NK-92 treated with Interleukin-12 subunit alpha and Interleukin-12 subunit beta, amount 100 ng/mL, for 24 hours (cell line): ENCODE measurements at places on chromosomes 3 and 15.

GRCh38 chr3:37833302-37834186 lies 28.1 kb upstream of the CTDSPL start:
- no peak for DNase-seq

DNA sequence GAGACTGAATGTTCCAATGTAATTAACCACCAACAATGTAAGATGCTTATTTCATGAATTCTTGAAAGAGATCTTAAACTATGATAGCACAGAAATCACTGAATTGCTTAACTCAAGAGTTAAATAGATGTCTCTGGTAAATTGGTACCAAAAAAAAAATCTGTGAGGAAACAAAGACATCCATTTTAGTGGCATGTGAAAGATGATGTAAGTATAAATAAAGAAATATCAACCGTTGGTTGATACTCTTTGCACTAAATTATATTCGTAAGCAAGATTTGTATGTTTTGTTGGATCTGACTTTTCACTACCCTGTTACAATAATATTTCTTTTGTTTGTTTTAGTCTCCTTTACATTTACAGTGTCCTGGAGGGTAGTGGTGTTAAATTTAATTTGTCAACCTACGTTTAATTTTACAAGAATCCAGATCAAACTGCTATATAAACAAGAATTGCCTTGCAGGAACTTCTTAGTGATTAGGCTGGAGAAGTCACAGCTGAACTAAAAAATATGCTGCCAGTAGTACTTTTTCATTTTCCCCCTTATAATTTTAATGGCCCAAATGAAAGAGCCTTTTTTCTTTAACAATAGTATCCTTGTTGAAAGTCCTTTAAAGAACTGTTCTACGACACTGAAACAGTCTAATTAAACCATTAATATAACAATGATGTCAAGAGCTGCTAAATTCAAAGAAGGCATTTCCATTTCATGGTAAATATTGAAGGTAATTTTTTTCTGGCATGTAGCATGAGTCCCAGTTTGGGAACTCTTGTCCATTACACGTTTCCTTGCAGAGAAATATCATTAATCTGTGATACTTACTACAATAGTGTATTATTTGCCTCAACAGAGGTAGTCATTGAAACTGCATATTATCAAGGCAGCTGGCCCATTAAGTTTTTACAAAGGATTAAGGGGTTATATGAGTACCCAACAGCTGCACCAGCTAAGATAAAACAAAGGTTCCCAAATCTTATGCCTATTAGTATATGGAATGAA lies 109.6 kb upstream of the PHLDB2 start:
- no peak for DNase-seq

DNA sequence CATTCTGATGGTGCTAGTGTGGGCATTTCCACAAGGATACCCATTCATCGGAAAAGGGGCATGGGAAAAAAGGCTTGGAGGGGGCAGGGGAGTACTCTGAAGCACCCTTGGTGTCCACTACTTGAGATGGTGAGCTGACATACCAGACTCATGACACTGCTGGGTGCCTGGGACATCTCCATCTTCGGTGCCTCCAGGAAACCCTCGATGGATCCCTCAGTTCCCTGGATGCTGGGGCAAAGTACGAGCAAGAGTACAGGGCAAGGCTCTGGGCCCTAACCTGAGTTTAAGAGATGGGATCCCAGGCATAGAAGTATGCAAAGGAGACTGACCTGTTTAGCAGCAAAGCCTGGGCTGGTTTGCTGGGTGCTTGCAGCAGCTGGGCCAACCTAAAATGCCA lies 5.2 kb upstream of the IP6K1 start:
- DNase-seq = no peak

GRCh38 chr15:76840830-76841460 lies 64.2 kb downstream of the SCAPER start:
- no peak for DNase-seq

- DNase-seq = no peak
Measured at GRCh38 chr15:32723171-32723948, 5.6 kb downstream of the GREM1 start.

GRCh38 chr15:36826948-36827347 lies 247.5 kb downstream of the CDIN1 start:
- DNase-seq = no peak

DNA sequence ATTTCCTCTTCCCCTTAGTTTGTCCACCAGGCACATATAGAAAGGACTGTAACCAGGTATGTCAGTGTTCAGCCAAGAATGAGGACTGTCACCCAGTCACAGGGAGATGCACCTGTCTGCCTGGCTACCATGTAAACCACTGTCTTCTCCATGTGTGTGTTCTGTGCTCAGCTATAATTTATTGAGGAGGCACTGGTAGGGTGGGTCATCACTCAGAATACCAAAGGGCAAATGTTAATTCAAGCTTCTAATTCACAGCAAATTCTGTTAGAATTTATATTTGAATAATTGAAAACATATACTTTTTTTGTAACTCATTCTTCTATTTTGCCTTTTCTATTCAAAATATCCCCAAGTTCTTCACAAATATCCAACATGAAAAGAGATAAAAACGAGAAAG lies 780.4 kb downstream of the MECOM start:
- DNase-seq = no peak

GRCh38 chr3:190644035-190644434 lies 130.2 kb downstream of the IL1RAP start:
- no peak for DNase-seq

DNA sequence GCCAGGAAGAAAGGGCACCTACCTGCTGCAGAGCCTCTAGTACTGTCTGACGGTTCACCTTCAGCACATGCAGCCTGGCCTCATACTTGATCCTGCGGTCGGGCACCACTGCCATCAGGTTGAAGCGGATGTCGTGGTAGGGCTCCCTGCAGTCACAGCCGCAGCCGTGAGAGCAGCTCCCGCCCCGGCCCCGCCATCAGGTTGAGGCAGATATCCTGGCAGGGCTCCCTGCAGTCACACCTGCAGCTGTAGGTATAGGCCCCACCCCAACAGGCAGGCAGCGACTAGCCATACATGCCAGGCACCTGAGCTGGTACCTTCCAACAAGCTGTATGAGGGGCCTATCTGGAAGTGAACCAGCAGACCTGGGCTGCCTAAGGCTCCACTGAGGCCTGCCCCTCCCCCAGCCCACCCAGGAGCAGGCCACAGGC lies 38.7 kb downstream of the SEMA3G start:
- DNase-seq = no peak

GRCh38 chr15:98195796-98196195 lies 235.3 kb downstream of the ARRDC4 start:
- no peak for DNase-seq

- DNase-seq = no peak
Measured at GRCh38 chr3:14483286-14483685, 56.9 kb downstream of the GRIP2 start.

DNA sequence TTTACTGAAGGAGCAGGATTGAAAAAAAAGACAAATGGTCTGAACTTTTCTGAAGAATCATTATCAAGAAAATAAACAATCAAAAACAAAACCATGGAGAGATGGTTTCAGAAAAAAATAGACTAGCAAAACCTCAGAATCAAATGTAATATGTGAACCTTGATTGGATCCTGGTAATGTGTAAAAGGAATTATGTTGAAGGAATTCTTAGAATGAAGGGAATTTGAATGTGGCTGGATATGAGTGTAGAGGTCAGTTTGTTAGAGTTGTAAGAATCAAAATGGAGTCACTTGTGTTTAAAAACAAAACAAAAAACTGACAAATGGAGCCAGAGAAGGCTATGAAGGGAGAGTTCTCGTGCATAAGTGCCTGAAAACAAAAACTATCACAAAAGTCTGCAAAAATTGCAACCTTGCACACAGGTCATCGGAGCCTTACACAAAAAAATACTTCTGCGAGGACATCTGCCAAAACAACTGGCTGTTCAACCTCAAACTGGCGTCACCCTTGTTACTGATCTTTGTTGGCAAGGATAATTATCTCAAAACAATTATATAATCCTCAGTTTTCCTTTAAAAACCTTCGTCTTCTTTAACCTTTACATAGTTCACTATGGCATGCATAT lies 19.1 kb upstream of the ATP13A3 start:
- DNase-seq = no peak

GRCh38 chr3:100395679-100396431 lies 5.0 kb downstream of the TOMM70 start:
- DNase-seq = no peak

DNA sequence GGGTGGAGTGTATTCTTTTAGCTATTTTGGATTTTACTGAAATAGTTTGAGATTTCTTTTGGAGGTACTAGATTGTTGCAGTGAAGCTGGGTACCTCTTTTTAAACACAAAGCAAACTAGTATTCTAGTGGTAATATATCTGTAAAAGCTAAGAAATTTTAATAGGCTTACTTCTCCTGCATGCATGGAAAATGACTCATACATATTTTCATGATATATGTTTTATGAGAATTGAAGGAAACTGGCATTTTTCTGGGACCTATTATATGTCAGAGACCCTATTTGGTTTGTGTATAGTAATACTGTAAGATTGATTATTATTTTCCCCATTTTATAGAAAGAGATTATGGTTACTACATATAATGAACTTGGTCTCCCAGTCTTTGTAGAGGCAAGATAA lies 851.0 kb downstream of the DIPK2A start:
- no peak for DNase-seq

DNA sequence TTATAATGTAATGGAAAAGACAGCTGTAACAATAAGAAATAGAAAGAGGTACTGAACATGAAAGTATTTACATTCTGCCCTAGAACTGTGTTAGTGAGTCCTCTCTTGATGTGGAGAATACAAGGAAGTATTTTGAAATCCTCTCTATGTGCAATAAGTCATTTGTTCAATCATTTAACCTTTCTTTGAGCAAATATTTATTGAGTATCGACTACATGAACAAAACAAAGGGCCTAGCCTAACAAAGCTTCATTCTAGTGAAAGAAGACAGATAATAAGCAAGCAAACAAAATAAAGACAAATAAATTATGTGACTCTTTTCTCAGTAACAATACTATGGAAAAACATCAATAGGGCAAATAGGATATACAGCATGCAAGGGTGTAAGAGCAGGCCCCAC lies 354.9 kb upstream of the ATP11B start:
- no peak for DNase-seq

GRCh38 chr3:90034038-90034437 lies 926.6 kb downstream of the EPHA3 start:
- no peak for DNase-seq

DNA sequence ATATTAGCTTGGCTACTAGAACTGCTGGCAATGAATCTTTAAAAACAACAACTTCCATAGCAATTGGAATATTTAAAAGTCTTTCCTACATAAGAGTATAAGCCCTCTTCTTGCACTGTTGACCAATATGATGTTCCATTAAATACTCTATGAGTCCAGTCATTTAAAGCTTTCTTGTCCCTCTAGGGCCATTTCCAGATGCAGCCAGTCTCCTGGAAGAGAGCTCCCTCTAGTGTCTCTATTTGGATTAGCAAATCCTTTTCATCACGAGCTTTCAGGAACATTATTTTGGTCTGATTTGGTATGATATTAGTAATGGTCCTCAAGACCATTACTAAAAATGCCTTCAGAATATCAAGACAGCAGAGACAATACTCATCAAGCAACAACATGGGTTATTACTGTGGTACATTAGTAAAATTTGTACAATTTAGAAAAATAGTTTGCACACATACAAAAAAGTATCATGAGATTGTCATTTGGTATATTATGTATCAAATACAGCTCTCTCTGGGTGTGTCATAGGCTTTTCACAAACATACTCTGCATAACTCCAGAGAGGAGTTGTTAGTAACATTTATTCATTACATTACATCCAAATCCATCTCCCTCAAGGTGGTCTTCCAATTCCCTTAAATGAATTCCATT lies 101.3 kb downstream of the DPH6 start:
- DNase-seq = no peak

DNA sequence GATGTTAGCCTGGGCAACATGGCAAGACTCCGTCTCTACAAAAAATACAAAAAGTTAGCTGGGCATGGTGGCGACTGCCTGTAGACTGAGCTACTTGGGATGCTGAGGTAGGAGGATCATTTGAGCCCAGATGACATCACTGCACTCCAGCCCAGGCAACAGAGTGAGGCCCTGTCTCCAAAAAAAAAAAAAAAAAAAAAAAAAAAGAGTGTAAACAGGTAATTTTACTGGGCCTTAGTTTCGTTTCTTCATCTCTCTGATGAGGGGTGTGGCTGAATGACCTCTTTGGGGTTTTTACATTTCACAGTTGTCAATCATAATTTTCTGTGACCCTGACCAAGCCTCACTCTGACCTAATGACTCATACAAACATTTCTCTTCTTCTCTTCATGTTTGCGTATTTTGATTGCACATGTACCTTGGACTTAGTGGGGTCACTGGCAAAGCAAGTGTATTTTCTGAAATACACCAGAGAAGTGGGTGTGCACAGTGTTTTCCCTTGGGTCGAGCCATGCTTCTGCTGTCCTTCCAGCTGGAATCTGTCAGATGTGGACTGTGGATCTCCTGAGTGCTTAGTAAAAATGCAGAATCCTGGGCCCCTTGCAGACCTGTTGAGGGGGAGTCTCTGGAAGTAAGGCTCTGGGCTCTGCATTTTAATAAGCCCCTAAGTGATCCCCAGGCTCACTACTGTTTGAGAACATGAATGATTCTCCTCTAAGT lies 140.5 kb downstream of the FNDC3B start:
- peak; percentile 40 for DNase-seq

- no peak for DNase-seq
Measured at GRCh38 chr15:86654501-86654900, 574.8 kb downstream of the AGBL1 start.

DNA sequence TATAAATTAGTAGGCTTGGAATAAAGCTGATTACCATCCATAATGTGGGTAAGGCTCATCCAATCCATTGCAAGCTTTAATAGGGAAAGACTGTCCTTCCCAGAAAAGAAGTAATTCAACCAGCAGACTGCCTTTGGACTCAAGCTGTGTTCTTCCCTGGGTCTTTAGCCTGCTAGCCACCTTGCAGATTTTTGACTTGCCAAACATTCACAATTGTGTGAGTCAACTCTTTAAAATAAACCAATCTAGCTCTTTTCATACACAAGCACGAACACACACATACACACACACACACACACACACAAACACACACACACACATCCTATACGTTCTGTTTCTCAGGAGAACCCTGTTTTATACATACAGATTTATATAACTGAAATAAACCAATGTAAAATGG lies 248.1 kb downstream of the NAALADL2 start:
- DNase-seq = no peak

DNA sequence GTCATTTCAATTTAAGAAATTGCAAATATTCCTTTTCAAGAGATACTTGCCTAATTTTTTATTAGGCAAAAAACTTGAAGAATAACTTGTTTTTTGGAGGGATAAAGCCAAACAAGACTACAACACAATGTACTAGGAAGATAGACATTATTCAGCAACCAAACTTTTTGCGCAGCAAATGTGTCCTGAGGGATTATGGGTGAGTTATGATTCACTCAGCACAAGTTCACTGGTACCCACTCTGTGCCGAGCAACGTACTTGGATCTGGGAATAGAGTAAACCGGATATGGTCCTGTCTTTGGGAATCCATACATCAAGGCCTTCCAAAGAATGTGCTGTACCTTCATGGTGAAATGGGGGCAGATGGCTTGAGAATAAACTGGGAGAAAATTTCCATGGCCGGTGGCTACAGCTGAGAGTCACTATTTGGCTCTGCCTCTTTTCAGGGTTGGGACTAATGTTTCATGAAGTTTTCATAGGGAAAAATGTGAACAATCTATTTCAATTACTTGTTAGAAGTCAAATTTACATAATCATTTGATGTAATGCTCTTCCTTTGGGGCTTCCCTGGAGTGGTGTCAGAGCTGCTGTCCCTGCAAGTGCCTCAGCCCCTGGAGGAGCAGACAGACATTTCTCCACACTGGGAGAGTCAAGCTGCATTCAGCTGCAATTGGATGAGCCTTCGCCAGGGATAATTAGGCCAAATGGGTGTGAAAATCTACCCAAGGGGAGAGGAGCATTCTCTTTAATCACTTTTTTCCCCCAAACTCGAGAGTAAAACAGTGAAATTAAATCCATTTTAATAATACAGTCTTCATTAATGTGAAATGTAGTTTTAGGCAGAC lies 315.2 kb downstream of the CLSTN2 start:
- DNase-seq = no peak
